Sciatic nerve (tissue), 2 donors: ENCODE measurements at places on chromosomes 12 and 14.

DNA sequence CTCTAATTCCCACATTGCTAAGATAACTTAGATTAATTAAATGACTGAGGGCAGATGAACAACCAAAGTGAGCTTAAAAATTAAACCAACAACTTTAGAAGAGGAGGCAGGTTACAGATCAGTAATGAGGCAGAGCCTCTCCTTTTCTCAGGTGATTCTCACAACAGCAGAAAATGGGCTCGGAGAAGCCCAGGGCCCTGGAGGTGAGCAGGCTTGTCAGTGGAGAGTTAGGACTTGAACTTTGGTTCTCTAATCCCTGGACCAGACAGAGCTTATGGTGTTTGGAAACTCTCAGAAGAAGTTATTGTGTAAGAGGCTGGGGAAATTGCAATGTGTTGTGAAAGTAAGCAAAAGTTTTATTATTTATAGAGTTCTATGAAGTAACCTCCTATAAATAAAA lies 2.8 kb downstream of the TRHDE start:
- no peak for DNase-seq

DNA sequence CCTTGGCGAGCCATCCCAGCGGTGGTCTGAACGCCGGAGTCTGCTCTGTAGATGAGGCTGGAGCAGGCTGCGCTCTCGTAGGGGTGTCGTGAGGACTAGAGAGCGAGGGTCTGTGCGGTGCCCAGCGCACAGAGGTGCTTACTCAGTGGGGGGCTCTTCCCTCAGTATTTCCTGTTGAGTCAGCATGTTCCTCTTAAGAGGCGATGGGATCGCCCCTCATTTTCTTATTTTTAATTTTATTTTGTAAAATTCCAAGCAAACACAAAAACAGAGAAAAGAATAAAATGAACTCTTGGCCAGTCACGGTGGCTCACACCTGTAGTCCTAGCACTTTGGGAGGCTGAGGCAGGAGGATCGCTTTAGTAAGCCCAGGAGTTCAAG lies 40.8 kb upstream of the BCL7A start:
- no peak for DNase-seq

DNA sequence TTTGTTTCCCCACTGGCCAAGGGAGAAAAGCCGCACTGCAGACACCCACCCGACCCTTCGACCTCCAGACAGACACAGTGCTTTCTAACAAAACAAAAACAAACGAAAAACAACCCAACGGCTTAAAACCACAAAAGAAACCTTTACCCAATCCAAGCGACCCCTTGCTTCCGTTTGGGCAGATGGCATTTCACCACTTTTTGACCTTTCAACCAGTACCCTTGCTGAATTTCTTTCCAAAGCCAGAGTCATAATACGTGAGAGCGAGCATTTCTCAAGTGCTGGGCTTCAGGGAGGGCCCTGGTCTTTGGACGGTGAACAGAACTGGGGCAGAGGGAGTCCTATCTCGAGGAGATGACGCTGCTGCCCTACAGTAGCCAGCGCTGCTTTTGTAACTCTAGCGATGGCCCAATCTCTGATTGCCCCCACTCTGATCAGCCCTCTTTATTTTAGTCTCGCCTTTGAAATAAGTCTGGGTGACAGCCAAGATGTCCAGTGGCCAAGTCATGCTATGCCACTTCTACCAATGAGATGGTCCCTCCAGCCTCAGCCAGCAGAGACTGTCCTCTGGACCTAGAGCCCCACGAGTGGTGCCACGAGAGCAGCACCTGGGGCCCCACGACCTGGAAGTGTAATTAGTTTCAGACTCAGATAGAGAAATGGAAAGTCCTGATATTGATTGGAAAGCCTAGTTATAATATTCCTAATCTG lies 21.9 kb upstream of the ADIPOR2 start:
- no peak for DNase-seq

DNA sequence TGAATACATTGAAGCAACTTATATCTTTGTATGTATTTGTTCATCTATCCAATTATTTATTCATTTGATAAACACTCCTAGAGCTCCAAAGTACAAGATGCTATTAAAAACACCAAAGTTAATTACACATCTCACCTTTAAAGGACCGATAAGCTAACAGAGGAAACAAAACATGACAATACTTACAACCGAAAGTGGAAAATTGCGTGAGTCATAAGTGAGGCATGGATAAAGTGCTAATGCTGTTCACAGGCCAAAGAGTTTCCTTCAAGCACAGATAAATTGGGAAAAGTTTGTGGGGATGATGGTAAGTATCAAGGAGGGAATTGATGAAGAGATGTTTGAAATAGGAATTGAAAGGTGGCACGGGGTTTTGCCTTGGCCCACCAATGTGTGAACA lies 172.8 kb upstream of the KITLG start:
- DNase-seq: no peak

DNA sequence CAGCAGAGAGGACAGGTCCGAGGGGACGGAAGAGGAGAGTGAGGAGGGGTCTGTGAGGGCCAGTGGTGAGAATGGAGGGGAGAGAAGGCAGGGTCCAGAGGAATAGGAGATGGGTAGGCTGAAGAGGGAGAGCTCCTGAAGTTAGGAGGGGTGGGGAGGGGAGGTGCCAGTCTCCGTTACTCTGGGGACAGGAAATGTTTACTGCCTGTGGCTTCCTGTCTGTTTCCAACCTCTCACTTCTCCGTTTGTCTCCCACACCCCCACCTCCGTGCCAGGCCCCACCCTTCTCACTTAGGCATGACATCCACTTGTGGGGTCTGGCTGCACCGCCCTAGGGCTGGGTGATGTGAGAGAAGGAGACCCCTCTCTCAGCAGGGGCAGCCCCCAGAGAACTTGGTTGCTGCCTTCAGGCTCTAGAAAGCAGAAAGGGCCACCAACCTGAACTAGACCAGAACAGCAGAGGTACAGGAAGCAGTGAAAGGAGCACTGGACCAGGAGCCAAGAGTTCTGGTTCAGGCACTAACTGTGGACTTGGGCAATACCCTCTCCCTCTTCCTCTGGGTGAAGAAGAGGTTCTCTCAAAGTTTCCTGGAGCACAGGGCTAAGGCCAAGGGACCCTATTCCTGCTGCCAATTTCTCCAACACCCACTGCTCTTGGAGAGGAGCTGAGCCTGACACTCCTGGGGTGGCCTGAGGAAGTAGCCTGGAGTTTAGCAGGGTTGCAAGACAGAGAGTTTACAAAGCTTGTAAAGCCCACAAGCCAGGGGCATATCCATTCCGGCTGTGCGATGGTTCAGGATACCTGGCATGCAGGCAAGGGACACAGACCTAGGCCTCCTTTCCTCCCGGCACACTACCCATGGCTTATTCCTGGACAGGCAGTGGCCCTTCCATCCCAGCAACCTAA lies 5.5 kb downstream of the ITGA5 start:
- no peak for DNase-seq
